ENCODE measurements at places on chromosomes 2 and 18.

DNA sequence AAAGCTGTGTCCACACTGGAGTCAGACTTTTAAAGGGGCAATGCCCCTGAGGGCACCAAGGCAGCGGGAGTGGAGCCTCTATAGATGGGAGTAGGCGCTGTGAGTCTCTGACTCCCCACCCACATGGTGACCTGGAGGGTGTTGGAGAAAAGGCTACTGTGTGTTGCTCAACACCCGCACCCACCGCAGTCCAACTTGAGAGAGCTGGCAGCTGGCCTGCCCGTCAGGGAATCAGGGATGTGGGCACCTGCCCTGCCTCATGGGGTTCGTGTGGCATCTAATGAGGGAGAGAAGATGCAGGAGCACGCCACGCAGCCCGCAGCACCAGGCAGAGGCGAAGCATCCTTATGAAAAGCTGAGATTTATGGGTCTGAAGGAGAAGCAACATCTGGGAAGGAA lies 84.2 kb downstream of the KLHL29 start:
- DNase-seq: no peak

DNA sequence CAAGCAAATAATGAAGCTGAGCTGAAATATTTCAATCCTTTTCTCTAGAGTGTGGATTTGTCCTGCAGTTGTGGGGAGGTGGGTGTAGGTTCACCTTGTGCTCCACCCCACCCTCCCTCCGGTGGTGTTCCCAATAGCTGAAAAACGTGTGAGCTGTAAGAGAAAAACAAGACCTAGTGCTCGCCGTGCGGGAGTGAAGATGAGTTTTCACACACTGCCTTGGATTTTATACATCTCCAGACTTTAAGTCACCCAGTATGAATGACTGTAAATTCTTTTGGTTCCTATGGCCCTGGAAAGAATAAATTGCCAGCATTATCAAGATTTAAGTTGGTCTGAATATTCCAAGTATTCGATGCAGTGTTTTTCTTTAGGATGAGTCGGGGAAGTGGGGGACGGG lies 1.9 kb upstream of the SOX11 start:
- no peak for DNase-seq

- DNase-seq: no peak
Measured at GRCh38 chr2:187459256-187459655, 11.2 kb upstream of the CALCRL start.

GRCh38 chr2:74014813-74015212 lies 30.1 kb downstream of the TET3 start:
- DNase-seq: no peak

GRCh38 chr2:180257247-180257646 lies 250.2 kb upstream of the CWC22 start:
- DNase-seq: no peak

DNA sequence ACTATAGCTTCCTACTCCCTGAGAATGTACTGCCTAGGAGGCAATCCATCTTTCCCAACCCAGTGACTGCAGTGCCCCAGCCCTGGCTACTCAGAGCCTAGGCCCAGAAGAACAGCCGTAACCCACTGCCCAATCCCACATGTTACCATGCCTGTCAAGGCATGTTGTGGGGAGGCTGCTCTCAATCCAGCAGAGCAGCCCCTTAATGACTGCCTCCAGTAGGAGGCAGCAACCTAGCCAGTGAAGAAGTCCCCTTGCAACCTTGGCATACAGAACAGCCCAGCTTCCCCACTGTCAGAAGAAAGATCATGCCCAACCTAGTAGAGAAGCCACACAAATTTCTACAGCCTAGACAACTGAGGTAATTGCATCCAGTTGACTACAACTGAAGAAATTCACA lies 44.2 kb upstream of the CDH7 start:
- no peak for DNase-seq

DNA sequence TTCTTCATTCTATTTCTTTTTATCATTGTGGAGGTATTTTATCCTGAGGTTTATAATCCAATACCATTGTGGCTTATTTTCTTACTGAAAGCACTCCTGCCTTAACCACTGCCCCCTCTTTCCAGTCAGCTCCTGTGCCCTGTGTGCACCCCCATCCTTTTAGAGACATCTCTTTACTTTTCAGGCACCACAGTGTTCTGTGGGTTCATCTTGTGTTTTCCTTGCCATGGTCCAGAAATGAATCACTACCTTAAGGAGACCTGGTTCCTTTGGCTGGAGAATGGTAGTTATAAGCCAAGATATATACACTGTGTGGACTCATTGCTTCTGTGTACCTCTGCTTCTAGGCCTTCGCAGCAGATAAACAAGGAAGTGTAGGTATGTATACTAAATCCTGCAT lies 278.3 kb downstream of the PTGR3 start:
- DNase-seq: no peak

DNA sequence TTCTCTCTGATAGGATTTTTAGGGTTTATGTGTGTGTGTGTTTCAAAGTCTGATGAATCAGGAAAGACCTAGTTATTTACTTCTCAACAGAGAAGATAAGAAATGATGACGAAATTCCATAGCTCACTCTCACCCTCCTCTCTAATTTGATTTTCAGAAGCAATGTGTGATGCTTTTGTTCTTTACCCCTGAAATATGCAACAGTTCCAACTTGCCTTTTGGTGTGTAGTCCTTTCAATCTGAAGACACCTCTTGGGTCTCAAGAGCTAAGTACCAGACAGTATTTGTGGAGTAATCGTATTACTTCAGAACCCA lies 18.7 kb upstream of the LCLAT1 start:
- no peak for DNase-seq

Data from stimulated activated CD8-positive, alpha-beta memory T cell treated with anti-CD3 and anti-CD28 coated beads, Interleukin-7, amount 100 ng/mL, for 48 hours (primary cell).